ENCODE measurements at places on chromosomes 11 and 22. TPM values are rescaled to one million over a fixed set of nuclear protein-coding genes. Genes with fewer than 3 reads are reported as not detected.
A peak's percentile ranks its signal among the peaks of the same experiment; 100 is the strongest.

GRCh38 chr11:95674657-95675358 lies 114.8 kb downstream of the FAM76B start:
- no peak for DNase-seq

GRCh38 chr11:16606784-16607674 lies 131.4 kb upstream of the C11orf58 start:
- DNase-seq: peak; percentile 74

DNA sequence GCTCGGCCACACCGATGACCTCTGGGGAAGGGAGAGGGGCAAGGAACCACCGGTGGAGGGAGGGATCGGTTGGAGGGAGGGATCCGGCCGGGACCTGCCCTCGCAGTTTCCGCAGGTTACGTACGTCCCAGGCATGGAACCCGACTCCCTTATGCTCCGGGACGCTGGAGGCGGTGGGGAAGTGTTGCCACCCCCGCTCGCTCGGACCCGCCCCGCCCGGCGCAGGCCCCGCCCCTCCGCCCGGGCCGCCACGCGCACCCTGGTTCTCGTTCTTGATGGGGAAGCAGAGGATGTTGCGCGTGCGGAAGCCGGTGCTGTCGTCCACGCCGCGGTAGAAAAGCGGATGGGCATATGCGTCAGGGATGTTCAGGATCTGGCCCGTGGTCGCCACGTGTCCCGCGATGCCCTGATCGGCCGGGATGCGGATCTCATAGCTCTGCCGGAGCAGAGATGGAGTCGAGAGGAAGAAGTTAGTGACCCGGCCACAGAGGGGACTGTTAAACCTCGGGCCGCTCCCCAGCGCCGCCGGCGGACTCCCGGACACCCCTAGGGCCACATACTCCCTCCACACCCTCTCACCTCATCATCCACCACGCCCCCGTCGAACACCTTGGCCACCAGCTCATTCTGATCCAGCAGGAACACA lies 89.8 kb downstream of the PDE2A start:
- DNase-seq: peak; percentile 83

- DNase-seq: no peak
Observed at GRCh38 chr11:98307827-98308491, 712.8 kb upstream of the CNTN5 start.

- no peak for DNase-seq
Observed at GRCh38 chr11:10648871-10649270, 44.7 kb downstream of the IRAG1 start.

GRCh38 chr11:111310088-111310487 lies 11.7 kb downstream of the POU2AF3 start:
- DNase-seq: no peak

- DNase-seq: peak; percentile 48
Observed at GRCh38 chr11:116193321-116194131, 579.3 kb downstream of the BUD13 start.

DNA sequence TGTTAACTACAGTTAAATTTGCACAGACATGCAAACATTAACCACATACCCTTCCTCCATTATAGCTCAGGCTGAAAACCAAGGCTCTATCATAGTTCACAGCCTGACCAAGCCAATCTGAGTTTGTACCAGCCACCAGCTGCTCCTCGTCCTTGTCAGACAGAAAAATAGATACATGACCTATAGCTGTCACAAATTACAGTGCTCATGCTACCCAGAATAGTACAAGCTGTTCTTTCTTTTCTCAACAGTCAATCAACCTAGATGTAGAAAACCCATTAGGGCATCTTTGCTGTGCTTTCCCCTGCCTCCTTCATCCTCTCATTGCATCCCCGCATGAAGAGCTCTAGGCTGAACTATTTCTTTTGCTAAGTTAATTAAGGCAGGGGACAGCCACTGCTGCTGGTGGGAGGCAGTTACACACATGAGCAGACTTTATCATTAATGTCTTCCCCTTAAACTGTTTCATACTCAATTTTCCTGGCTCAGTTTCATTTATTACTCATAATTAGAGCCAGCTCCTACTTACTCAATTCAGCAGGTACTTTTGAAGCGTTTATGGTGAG lies 148.3 kb downstream of the TRPC6 start:
- DNase-seq: no peak

DNA sequence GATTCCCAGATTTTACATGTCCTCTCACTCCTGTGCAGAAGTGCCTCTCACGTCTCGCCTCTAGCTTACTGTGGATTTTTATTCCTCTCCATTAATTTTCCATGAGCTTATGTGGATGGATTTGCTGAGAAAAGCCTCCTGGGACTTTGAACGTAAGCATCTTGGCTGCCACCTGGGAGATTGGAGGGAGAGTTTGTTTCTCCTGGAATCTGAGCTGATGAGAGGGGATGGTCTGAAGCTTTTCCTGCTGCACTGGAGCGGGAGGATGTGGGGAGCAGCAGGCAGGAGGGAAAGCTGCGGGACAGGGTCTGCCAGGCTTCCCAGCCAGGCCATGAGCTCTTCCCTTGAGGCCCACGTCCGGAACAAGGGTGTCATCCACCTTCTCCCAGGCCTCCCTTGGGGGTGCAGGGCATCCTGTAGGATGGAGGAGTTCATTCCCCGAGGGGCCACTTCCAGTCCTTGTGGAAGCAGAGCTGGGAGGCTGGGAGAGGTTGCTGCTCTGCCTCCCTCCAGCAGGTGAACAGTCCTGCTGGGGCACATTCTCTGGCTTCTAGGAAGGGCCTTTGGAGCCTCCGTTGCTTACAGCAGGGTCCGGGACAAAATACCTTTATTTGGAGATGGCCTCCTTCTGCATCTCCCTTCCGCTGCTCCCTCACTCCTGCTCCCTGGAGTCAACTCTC lies 3.6 kb upstream of the SHANK2 start:
- DNase-seq: no peak

- peak; percentile 67 for DNase-seq
Observed at GRCh38 chr11:4539603-4540219, 5.3 kb upstream of the OR52M1 start.

DNA sequence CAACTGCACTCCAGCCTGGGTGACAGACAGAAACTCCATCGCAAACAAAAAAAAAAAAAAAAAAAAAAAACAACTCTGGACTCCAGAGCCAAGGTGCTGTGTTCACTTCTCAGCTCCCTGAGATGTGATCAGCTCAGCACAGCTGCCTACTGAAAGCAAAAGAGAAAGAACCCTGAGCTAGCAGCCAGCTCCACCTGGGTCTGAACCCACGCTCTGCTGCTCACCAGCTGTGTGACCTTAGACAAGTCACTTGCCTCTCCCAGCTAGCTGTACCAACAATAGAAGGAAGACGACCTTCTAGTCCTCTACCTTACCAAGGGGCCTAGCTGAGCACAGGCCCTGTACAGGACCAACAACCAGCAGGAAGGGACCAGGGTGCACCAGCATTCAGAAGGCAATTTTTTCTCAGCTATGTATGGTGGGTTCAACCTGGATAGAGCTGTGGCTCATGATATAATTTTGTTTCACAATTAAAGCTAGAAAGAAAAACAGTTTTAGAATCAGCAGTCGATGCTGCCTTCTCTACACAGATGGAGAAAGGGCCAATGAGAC lies 3.8 kb downstream of the DGCR2 start:
- no peak for DNase-seq

The KCNJ11 gene
- total RNA-seq: 27.7 TPM

The RBFOX2 gene
- 74.4 TPM for total RNA-seq

The SLN gene
- 24.8 TPM for total RNA-seq

The SULT4A1 gene
- total RNA-seq: 0.51 TPM

The HORMAD2 gene
- total RNA-seq: not detected

The MIOX gene
- not detected for total RNA-seq

The APOA5 gene
- not detected for total RNA-seq

The SCT gene
- not detected for total RNA-seq

The UBXN1 gene
- total RNA-seq: 82.2 TPM

The CTSD gene
- total RNA-seq: 986 TPM

The LINC01488 gene
- total RNA-seq: 0.22 TPM

All from Right ventricle myocardium superior (tissue), 1 donor.